ENCODE measurements at places on chromosomes 12 and 14.

DNA sequence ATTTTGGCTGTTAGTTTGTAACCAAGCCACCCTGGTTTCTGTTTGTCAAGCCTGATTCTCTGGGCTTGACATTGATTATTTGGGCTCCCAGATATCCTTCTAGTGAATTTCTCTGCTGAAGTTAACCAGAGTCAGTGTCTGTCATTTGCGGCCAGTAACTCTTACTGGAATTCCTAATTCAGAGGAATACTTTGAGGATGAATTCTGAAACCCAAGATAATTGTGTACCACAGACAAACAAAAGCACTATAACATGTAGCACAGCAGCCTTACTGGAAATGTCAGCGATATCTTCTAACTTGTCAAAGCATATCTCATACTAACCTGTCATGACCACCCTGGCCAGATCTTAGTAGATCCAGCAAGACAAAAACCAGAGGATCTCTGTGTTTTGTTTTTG lies 84.4 kb upstream of the HIF1A start:
- no peak for DNase-seq

- no peak for DNase-seq
Observed at GRCh38 chr14:61560323-61560722, 135.0 kb upstream of the HIF1A start.

GRCh38 chr12:123938679-123939480 lies 33.8 kb downstream of the CCDC92 start:
- DNase-seq: no peak

GRCh38 chr12:83102499-83102898 lies 415.8 kb downstream of the TMTC2 start:
- DNase-seq: no peak

DNA sequence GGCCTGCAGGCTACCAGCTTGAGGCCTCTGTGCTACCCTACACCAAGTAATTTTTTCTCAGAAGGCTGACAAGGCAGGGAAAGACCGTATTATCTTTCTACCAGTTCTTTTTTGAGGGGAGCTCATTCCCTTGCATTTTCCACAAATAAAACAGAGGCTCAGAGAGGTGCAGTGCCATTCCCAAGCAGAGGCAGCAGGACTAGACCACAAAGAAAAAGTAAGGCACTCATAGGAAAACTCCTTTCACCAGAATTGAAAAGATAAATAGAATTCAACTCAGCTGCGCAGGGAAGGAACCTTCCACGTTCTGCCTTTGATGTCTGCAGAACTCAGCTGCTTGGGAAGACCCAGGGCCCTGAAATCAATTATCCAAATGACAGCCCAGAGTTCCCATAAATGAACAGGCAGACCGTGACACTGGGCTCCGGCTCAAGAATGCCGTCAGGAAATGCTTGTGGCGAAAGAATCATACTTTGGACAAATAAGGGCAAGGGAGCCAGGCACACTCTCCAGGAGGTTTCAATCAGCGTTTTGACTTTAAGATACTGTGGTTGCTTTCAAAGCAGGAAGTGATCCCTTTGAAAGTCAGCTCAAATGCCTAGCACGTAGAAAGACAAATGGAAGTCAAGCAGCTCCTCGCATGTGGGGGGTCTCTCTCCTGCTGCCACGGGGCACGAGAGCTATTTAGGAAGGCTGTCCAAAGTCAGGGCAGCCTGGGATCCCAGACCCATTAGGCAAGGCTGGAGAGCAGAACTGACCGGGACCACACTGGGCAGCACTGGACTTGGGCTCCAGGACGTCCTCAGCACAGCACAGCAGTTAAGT lies 14.0 kb downstream of the KCTD10 start:
- DNase-seq: no peak

DNA sequence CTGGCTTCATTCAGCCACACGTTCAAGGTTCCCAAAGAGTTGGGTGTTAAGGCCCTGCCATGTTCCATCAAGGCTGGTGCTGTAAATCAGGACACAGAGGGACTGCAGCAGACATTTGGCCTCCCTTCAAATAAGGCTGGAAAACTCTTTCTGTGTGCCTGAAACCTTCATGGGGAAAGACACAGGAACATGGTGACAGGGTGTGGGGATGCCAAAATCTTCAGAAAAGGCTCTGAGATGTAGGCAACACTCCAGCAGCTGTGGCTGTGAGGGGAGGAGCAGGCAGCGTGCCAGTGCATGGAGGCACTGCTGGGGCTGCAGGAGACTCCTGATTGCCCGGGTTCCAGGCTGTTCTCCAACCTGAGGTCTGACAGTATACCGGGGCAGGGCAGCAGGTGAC lies 15.0 kb downstream of the POMT2 start:
- DNase-seq: no peak

- no peak for DNase-seq
Observed at GRCh38 chr12:644818-645552, 18.3 kb downstream of the NINJ2 start.

DNA sequence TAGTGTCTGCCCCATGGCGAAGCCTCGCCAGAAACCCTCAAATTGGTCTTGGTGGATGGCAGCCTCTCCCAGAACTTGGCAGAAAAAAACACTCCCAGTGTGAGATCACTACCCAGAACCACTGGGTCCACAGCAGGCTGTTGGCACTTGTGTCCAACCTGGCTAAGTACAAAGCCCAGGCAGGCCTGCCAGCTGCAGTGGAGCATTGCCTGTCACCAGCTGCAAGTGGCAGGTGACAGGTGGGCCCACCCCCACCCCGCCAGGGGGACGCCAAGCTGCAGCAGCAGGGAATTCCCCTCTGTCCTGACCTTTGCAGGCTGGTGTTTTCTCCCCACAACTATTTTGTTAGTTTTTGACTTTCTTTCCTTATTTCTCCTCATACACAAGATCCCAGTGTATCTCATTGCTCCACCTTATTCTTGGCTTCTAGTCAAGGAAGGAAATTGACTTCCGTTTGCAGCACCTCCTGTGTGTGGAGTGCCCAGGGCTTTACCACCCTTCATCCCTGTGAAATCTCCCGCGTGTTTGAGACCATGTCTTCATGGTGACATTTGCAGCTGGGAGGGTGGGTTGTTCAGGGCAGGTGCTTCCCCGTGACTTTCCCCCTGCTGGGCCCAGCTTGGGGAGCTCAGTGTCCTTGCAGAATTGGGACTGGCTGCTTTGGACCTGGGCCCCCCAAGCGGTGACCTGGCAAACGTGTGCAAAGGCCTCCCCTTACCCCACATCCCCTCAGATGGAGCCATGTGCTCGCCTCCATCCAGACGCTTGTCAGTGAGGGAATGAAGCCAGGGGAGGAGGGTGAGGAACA lies 73.8 kb upstream of the RIN3 start:
- no peak for DNase-seq

- DNase-seq: no peak
Observed at GRCh38 chr14:50725761-50726160, 57.7 kb upstream of the SAV1 start.

- no peak for DNase-seq
Observed at GRCh38 chr14:69573831-69574262, 824 bp downstream of the CCDC177 start.

DNA sequence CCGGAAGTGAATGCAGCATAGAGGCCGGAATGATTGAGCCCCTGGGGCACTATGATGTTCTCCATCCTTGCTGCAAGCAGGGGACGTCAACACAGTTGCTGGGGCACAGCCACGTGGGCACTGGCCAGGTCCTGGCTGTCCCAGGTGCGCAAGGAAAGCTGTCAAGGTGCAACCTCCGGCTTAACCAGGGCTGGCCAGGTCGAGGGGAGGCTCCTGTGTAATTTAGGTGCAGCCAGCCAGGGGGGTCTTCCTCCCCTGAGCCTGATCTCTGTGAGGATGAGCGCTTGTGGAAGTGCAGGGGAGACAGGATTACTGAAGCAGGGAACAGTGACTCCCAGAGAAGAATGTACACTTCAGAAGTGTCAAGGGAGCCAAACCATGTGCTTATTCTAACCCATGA lies 852.8 kb upstream of the TMEM132C start:
- DNase-seq: no peak

GRCh38 chr14:68380329-68380741 lies 412.5 kb downstream of the ZFP36L1 start:
- no peak for DNase-seq

DNA sequence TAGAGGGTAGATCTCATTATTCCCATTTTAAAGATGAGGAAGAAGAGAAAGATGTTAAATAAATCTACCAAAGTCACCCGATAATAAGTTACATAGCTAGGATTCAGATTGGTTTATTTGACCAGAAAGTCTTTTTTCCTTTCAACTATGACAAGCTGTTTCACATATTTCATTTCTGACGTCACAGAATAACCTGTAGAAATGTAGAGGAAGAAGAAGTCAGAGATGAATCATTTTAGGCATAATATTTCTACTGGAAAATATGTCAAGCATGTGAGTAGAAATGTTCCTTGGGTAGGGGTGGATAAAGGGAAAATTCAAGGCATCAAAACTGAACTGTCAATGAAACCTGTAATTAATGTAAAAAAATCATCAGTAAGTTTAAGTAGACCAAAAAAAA lies 107.0 kb downstream of the MGST1 start:
- DNase-seq: no peak

DNA sequence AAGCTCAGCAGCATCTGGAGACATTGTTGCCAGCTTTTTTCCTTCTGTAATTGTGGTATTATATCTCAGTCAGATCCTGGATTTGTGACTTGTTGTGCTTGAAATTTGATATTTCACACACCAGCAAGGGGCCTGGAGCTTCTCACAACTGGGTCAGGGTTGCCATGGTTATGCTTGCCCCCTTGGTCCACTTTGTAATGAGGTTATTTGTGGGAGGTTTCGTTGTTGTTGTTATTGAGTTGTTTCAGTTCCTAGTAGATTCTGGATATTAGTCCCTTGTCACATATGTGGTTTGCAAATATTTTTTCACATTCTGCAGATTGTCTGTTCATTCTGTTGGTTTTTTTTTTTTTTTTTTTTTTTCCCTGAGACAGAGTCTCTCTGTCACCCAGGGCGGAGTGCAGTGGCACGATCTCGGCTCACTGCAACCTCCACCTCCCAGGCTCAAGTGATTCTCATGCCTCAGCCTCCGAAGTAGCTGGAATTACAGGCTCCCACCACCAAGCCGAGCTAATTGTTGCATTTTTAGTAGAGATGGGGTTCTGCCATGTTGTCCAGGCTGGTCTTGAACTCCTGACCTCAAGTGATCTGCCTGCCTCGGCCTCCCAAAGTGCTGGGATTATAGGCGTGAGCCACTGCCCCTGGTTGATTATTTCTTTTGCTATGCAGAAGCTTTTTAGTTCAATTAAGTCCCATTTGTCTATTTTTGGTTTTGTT lies 80.6 kb upstream of the ETV6 start:
- DNase-seq: no peak

- no peak for DNase-seq
Observed at GRCh38 chr12:88642675-88643431, 62.6 kb upstream of the KITLG start.

GRCh38 chr14:65838565-65838964 lies 426.0 kb downstream of the FUT8 start:
- no peak for DNase-seq

- DNase-seq: no peak
Observed at GRCh38 chr14:42804141-42804540, 1197.5 kb downstream of the LRFN5 start.

- no peak for DNase-seq
Observed at GRCh38 chr14:39434401-39434800, 2.2 kb upstream of the FBXO33 start.

DNA sequence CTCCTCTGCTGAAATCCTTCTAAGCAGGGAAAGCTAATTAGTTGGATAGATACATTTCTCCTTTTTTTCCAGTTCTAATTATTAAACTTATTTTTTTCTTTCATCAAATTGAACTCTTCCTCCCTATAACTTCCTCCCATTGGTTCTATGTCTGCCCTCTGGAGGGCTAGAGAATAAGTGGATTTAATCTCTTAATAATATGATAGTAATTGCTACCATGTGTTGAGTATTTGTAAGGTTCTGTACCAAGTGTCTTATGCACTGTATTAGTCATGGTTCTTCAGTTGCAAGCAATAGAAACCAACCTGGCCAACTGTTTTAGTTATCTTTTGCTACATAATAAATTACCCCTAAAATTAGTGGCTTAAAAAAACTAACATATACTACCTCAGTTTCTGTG lies 190.5 kb upstream of the PLXNC1 start:
- no peak for DNase-seq

- no peak for DNase-seq
Observed at GRCh38 chr12:124509676-124510300, 57.6 kb downstream of the NCOR2 start.

DNA sequence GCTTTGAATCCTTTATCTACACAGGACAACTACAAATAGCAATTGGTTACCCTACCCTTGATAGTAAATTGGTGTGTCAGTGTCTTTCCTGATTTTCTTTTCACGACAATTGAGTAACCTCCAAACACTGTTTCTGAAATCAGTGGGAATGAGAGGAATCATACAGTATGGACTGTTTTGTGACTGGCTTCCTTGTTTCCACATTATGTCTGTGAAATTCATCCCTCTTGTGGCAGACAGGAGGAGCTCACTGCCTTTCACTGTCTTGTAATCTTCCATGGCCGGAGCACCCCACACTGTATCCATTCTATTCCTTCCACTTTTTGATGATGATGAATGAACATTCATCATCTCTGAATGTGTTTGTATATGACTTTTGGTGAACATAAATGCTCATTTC lies 164.0 kb upstream of the PZP start:
- no peak for DNase-seq

DNA sequence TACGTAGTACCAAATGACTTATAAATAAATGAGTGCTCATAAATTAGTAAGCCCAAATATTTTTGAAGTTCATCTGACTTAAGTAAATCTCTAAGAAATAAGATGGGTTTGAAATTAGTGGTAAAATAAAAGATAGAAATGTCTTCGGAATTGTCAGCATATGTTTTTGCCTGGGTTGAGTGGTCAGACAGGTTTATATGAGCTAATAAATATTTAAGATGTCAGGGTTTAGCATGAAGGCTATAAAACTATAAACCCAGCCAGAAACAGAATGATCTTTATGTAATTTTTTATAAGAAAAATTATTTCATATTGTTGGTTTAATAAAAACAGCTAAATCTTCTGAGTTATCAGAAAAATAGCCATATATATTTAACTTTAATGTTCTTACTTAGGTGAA lies 37.3 kb downstream of the JAG2 start:
- no peak for DNase-seq

DNA sequence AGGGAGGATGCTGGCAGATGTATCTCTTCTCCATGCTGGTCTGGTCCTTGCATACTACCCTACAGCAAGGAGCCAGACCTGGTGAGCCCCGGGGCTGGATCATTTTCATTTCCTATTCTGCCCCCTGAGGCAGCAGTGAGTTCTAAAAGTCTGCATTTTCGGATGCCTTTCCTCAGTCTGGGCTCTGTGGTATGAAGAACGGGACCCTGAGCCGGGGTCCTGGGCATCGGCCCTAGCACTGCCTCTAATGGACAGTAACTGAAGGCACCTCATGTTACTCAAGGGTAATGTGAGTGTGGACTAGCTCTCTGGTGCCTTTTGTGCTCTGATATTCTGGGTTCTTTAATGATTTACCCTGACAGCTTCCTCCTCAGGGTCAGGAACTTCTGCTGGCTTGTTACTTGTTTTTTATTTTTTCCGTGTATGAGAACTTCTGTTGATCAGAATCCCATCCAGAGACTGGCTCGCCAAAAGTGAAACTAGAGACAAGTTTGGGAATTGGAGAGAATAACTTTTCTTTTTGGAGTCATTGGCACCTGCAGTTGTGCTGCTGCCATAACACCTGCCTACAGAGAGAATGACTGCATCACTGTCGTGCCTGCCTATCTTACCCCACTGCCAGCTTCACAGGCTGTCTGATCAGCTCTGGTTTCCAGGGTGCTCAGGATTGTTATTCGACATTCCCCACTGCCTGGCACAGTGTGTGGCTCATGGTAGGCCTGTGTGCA lies 62.3 kb downstream of the SUSD6 start:
- no peak for DNase-seq

Measured in stimulated activated CD4-positive, alpha-beta T cell treated with anti-CD3 and anti-CD28 coated beads, Interleukin-1b, Interleukin-23, amount 100 ng/mL, for 1 hour (primary cell).